ENCODE measurements at places on chromosomes 6 and 20. TPM values are rescaled to one million over a fixed set of nuclear protein-coding genes. Genes with fewer than 3 reads are reported as not detected.
A peak's percentile ranks its signal among the peaks of the same experiment; 100 is the strongest.

DNA sequence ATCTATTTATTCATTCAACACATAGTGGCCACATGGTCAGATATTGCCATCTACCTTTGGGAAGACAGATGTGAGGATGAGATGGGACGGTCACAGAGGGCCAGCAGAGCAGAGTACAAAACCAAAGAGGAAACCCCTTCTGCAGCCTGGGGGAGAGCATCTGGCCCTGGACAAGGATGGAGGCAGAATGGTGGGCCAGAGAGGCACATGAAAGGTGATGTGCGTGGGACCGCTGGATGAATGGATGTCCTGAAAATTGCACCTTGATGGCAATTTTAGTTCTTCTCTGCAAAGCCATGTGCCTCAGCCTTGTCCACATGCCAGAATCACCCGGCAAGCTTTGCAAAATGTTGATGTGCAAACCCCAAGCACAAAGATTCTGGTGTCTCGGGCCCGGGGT is 77.4 kb upstream of the CD93 start:
- no peaks in the 10 kb centered on the region for H3K27me3 ChIP-seq
- no peak overlapping the region for H3K4me3 ChIP-seq
- no peaks in the 10 kb centered on the region for H3K36me3 ChIP-seq
- H3K27ac ChIP-seq = no peak overlapping the region

DNA sequence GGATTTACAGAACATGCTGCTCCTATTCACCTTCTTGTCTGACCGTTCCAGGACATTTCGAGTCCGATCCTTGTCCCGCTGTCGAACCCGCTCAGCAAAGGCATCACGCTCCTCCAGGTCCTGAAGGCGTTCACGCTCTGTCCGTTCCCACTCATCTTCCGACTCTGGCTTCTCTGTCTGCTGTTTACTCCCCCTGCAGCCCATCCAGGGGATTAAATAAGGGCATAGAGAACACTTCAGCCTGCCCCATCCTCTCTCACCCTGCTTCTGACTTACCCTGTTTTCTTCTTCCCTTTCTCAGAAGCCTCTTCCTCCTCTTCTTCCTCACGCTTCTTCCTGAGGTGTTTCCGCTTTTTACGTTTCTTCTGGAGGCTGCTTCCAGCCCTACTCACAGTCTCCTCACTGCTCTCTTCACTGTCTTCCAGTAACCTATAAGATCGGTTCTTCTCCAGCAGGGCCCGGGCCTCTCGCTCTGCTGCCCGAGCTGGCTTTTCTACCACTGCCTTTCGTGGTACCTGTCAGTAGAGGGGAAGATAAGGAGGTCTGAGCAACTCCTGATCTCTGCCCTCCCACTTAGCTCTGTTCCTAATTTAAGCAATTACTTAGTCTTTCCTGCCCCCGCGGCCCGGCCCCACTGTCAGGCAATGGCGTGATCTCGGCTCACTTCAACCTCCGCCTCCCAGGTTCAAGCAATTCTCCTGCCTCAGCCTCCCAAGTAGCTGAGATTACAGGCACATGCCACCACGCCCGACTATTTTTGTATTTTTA is 1.9 kb downstream of the DHX16 start:
- H3K36me3 ChIP-seq = peaks cover 20% of the 10 kb centered on the region
- DNase-seq = no peak
- no peak overlapping the region for H3K27ac ChIP-seq
- peak overlapping the region; percentile 98 for H3K4me3 ChIP-seq
- no peaks in the 10 kb centered on the region for H3K27me3 ChIP-seq

DNA sequence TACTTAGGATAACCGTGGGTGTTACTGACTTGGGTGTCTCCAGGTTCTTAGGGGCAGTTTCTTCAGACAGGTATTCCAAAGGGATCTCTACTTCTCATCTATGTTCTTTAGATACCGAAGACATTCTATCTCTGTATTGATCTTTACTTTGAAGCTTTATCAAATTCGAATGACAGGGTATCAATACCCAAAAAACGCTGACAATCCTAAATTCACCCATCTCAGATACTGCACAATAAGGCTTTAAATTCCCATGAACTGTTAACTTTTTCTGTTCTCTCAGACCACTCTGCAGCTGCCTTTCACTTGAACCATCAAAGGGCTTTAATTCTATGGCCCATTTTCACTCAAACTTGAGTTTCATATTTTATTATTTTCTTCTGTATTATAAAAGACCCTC is 72.1 kb downstream of the ZDHHC14 start:
- H3K36me3 ChIP-seq = no peaks in the 10 kb centered on the region
- H3K4me1 ChIP-seq = no peaks in the 10 kb centered on the region
- H3K27me3 ChIP-seq = no peaks in the 10 kb centered on the region
- H3K27ac ChIP-seq = no peak overlapping the region
- no peak overlapping the region for H3K4me3 ChIP-seq

DNA sequence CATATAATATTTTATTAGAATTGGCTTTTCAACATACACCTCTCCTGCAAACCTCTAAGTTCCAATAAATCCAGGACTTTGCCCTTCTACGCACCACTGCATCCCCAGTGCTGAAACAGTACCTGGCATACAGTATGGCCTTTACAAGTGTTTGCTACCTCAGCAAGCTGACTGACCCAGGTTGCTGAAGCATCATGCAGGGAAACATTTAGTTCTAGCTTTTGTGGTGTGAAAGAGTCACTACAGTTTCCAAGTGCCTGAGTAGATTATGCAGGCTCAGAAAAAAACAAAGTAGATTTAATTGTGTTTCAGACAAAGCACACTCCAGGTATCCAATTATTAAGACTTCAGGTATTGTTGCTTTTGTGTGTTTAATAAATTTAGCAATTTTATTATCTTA is 614.2 kb upstream of the NRSN1 start:
- no peaks in the 10 kb centered on the region for H3K27me3 ChIP-seq
- H3K36me3 ChIP-seq = no peaks in the 10 kb centered on the region
- DNase-seq = no peak
- no peaks in the 10 kb centered on the region for H3K4me1 ChIP-seq
- no peak overlapping the region for H3K27ac ChIP-seq
- no peak overlapping the region for H3K4me3 ChIP-seq

GRCh38 chr6:36975231-36976006 is 10.6 kb downstream of the MTCH1 start:
- H3K4me1 ChIP-seq = no peaks in the 10 kb centered on the region
- H3K4me3 ChIP-seq = no peak overlapping the region
- H3K27me3 ChIP-seq = no peaks in the 10 kb centered on the region
- no peak for DNase-seq
- H3K27ac ChIP-seq = no peak overlapping the region

DNA sequence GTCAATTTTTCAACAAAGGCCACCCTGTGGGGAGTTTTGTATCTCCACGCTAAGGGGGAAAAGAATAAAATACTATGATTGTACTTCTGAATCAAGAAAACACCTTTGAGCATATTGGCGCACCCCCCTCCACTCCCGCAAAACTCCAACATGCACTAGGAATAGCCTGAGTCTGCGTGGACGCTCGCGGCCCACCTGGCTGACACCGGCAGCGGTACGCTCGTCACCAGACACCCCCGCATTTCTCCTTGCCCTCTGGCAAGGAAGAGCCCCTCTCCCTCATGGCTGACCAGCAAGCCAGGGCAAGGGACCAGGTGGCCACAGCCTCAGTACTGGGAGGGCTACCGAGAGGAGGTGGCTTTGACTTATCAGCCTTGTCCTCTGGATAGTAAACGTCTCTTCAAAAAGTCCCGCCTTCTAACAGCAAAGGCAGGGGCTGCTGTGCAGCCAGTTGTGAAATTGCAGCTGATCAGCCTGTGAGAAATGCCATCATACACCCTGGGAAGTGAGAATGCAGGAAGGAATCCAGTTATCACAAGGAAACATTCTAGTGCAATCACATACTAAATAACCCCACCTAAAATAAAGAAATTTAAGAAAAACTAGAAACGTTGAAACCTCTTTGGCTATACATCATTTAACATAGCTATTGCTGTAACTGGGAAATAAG is 84.2 kb downstream of the HUS1B start:
- no peak overlapping the region for H3K27ac ChIP-seq
- no peaks in the 10 kb centered on the region for H3K27me3 ChIP-seq
- H3K4me3 ChIP-seq = no peak overlapping the region
- DNase-seq = no peak
- no peaks in the 10 kb centered on the region for H3K4me1 ChIP-seq
- H3K36me3 ChIP-seq = no peaks in the 10 kb centered on the region

GRCh38 chr6:44606504-44606903 is 219.0 kb downstream of the CDC5L start:
- H3K27me3 ChIP-seq = no peaks in the 10 kb centered on the region
- H3K4me3 ChIP-seq = no peak overlapping the region
- no peak for DNase-seq
- H3K36me3 ChIP-seq = no peaks in the 10 kb centered on the region
- H3K4me1 ChIP-seq = no peaks in the 10 kb centered on the region
- no peak overlapping the region for H3K27ac ChIP-seq

DNA sequence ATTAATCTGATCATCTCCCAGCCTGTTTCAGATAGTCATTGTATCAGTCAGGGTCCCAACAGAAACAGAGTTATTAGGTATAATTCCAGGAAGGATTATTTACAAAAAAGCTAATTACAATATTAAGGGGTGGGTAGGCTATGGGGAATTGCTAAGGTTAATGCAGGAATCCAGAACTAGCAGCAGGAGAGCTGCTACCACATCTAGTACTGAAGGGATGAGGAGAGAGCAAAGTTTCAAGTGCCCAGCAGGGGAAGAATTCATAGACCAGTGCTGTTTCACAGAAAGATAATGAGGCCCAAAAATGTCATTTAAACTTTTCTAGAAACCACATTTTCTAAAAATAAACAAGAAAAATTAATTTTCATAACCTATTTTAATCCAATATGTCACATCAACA is 284.2 kb downstream of the HACE1 start:
- no peaks in the 10 kb centered on the region for H3K27me3 ChIP-seq
- H3K4me3 ChIP-seq = no peak overlapping the region
- no peaks in the 10 kb centered on the region for H3K4me1 ChIP-seq
- no peak for DNase-seq
- H3K36me3 ChIP-seq = no peaks in the 10 kb centered on the region

DNA sequence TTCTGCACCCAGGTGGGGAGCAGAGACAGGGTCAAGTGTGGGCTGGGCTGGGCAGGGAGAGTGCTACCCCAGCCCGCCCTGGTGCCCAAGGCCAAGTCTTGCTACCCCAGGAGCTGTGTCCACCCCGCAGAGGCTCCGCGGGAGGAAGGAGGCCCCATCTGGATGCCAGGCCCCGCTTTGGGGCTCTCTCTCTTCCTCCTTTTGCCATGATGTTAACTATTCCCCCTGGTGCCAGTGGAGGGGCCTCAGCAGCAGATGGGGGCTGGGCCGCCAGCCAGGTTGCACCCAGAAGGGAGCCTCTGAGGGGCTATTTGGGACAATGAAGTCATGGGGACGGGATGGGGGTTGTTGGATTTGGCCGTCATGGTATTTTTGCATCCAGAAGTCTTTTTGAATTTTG is 9.3 kb downstream of the SLC17A9 start:
- DNase-seq = no peak
- H3K36me3 ChIP-seq = no peaks in the 10 kb centered on the region
- no peak overlapping the region for H3K27ac ChIP-seq
- H3K27me3 ChIP-seq = no peaks in the 10 kb centered on the region
- H3K4me1 ChIP-seq = no peaks in the 10 kb centered on the region

MUCL3 gene
- 0.15 TPM for total RNA-seq

PDE7B gene
- 0.61 TPM for total RNA-seq

GABRR1 gene
- total RNA-seq = not detected

FNDC11 gene
- total RNA-seq = 5.5 TPM

Data from HCT116 (cell line).